ENCODE measurements at places on chromosomes 4 and X.

DNA sequence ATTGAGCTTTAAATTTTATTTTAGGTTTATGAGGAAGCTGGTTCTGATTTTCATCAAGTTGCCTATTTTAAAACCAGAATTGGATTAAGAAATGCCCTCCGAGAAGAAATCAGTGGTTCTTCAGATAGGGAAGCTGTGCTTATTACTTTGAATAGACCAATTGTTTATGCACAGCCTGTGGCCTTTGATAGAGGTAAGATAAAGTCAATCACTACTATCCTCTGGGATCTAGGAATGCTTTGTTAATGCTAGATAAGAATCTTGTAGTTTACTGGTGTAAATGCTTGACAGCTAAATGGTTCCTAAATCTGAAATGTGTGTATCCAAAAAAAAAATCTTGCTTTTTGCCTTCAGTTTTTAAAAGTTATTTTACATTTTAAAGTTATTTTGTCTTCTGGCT, 73.0 kb upstream of the ADAD1 start:
- no peak for DNase-seq

- no peak for DNase-seq
Measured at GRCh38 chrX:21870494-21870893, 14.7 kb downstream of the YY2 start.

DNA sequence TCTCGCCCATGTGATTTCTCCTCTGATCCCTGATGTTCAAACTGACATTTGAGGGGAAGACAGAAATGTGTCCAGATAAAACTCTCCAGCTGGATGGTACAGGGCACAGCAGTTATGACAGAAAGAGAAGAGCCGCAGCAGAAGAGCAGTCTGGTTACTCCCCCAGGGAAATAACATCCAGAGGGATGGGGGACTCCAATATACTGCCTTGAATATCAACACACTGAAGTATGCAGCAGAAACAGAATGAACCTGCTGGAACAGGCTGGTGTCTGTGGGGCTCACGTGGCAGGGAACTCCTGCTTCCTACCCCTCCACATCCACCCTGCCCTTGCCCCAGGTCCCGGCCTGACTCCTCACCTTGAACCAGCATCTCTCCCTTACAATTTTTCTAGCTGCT, 93.5 kb downstream of the MGST2 start:
- DNase-seq, result no peak

GRCh38 chr4:99945718-99946355, 581 bp downstream of the DNAJB14 start:
- DNase-seq, result no peak

DNA sequence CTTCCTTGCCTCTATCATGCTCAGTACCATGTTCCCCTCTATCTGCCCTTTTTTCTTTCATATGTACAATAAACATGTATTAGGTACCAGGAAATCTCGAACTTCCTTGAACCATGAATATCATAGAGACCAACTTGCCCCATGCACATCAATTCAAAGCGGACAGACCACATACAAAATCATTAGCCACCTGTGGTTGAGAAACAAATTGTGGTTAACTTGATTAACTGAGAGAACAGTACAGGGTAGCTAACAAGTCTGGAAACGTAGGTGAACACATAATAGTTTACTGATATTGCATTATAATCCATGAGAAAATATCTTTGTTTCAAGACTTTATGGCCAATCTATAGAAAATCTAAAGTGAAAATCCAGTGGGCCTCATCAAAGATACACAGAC, 8.2 kb downstream of the CASP3 start:
- no peak for DNase-seq

DNA sequence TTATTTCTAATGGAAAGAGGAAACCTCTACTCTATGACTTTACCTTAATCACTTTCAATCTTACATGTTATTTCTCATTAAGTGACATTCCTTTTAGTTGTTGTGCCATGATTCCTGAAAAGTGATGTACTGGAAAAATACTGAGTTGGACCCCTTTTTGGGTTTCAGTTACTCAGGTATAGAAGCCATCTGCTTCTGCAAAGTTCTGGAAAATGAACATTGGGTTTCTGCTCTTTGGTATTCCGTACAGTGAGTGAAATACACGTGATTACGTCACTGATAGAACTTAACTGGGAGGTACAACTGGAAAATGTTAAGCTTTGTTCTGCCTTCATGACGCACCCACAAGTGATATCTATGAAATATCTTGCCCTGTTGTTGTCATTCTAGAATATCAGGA, 114.7 kb downstream of the MID1 start:
- no peak for DNase-seq

DNA sequence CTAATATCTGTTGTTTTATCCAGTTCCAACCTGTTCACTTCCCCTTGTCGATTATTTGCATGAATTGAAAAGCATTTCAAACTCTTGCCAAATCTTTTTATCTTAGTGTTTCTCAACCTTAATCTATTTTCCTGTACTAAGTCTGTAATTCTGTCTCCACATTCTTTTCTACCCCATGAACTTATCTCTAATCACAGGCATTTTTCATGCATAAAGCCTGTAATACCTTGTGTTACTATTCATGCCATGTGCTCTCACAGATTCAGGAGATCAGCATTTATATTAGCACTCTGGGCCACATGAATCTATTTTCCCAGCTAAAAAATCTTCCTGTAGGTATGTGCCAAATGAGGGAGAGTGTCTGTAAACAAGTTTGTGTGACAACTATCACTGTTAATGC, 1360.9 kb downstream of the STIM2 start:
- DNase-seq, result no peak

GRCh38 chr4:113657586-113658233, 103.8 kb downstream of the CAMK2D start:
- no peak for DNase-seq

- DNase-seq, result no peak
Measured at GRCh38 chr4:112908511-112908910, 140.9 kb upstream of the ANK2 start.

DNA sequence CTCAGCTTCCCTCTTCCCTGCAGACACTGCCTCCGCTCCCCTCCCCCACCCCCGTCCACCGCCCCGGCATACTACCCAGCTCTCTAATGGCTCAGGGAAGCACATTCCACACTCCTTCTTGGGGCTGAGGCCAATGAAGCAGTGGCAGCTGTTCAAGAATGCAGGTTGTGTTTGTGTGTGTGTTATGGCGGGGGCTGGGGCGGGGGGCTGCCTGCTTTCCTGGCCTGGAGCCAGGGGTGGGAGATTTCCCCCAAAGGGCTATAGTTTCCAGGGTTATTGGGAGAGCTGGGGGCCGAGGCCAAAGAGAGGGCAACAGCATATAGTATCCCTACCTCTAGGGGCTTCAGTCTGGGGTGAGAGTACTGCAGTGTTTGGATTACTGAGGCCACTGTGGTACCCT, 149.4 kb downstream of the EFNB1 start:
- DNase-seq, result no peak

GRCh38 chr4:16707874-16708273, 190.6 kb downstream of the LDB2 start:
- no peak for DNase-seq

DNA sequence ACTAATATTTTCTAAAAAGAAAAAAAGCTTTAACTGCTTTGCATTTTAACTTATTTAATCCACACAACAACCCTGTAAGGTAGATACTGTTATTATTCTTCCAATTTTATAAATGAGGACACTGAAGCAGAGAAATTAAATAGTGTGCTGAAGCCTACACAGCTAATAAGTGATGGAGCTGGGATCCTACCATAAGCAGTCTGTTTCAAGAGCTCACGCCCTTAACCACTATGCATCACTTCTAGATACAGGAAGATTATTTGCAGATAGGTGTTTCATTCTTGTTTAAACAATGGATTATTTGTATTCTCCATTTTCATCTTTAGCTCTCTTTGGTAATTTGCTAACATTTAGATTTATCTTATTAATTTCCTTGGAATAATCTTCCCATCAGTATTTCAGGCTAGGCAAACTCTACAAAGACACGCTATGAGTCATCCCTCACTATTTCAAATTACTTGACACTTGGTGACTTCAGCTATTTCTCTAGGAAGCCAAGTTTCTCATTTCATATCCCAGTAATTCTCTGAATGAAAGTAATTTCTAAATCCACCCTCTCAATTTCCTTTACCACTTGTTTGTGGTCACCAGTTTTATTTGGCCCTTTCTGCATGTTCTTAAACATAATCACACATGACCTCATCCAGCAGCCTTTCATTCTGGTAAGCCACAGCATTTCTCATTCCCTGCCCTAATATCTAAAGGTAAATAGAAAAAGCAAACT, 67.3 kb downstream of the ASB9 start:
- DNase-seq, result no peak

- DNase-seq, result no peak
Measured at GRCh38 chr4:81491943-81492342, 20.2 kb upstream of the RASGEF1B start.

DNA sequence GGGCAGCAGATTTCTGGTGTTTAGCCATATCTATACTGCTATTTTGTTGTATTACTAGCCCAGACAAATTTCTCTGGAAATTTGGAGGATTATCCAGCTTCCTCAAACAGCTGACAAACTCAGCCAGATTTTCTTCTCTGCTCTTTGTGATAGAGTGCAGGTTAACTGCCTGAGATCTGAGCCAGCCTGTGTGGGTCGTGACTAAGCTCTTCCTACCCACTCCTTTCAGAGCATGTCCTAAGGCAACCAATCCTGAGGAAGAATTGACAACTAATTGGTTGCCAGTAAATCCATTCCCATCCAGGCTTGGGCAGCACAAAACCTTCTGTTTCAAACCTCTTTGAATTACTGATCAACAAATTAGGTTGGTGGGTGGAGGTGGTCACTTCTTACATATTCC, 2.5 kb upstream of the GABRA2 start:
- no peak for DNase-seq

DNA sequence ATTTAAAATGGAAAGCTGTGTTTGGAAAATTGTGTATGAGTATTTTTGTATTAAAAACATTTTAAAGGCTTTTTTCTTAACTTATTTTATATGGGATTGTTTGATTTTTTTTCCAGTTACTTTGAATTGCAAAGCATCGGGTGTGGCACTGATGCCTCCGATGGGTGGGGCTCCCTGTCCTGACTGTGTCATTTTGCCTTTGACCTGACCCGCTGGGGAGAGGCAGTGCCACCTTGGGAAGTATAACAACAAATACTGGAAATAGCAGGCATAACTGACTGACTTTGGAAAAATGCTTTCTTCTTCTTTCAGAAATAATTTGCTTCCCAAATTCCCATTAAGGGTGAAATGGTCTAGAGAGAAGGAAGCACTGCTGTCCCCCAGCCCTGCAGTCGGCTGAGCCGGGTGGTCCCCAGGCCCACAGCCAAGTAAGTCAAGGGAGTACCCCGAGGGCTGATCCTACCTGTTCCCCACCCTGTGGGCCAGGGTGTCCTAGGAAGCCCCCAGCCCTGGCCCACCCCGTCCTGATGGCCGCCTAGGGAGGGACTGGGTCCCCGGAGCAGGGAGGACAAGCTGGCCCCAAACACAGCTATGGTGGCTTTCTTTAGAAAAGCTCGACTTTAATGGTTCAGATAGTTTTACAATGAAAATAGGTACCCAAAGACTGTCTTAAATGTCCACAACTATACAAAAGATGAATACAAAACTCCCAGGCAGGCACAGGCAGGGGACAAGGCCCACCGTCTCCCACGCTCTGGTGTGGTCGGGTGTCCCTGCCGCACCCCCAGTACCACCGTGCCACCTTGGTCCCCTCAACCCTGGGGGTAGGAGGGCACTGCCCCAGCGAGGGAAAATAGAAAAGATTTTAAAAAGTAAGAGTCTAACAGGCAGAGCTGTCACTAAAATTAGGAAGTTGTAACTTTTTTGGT, 26.4 kb downstream of the NELFA start:
- DNase-seq, result no peak

- DNase-seq, result no peak
Measured at GRCh38 chr4:107857741-107858140, 33.0 kb downstream of the SGMS2 start.

DNA sequence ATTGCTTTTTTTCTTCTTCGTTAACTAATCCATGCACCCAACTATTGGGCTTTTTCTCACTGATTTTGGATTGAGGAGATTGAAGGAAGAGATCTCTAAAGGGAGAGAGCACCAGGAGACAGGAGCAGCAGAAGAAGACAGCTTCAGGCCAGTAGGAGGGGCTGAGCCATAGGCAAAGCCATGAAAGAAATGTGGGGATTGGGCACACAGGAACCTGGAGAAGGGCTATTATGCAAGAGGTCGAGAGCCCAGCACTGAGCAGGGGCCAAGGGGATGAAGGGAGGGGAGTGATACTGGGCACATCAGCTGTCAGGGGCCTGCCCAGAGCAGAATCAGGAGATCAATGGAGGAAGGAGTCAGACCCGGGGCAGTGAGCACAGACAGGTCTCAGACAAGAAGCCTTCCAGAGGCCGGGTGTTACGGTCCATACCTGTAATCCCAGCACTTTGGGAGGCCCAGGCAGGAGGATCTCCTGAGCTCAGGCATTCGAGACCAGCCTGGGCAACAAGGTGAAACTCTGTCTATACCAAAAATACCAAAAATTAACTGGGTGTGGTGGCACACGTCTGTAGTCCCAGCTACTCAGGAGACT, 140.9 kb downstream of the BCOR start:
- no peak for DNase-seq

GRCh38 chrX:54449929-54450328, 9.7 kb downstream of the TSR2 start:
- no peak for DNase-seq

DNA sequence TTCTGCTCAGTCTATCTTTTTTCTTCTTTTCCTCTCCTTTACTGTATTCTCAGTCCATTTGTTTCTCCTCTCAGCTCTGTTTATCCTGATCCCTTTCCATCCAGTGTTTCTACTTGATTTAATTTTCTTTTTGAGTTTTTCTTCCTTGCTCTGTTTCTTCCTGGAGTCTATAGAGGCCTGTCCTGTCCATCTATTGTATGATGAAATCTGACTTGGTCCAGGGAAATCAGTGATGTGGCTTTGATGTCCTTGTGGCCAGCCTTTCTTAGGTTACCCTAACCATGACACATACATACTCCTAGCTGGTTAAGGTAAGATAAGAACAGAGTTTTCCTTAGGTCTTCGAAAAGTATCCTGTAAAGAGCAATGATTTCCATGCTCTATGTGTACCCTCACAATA, 89.3 kb upstream of the LNX1 start:
- no peak for DNase-seq

DNA sequence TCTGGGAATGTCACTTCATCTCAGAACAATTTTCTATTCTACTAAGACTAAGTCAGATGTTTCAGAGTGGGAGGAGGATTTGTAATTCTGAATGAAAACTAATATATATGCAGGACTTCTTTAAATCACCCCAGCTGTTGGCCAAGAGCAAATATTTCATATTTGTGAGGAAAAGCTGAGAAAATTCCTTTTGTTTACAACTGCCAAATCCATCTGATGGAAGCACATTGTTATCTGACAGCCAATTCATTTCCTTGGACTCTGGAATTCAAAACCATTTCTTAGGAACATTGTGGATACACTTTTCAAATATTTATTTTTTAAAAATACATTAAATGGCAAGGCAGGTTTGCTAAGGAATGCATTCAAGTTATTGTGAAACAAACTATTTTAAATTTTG, 8.0 kb downstream of the SLIT2 start:
- DNase-seq, result no peak

- no peak for DNase-seq
Measured at GRCh38 chrX:14027036-14027435, 2.7 kb downstream of the GEMIN8 start.

Data from omental fat pad (tissue), 4 donors.